Stimulated activated naive B cell treated with anti-CD40 and anti-IgM and Interleukin-4, amounts not matched to agents 10 μg/mL and 1 μg/mL and 100 μg/mL, for 72 hours (primary cell): ENCODE measurements at places on chromosomes 3 and 15.

DNA sequence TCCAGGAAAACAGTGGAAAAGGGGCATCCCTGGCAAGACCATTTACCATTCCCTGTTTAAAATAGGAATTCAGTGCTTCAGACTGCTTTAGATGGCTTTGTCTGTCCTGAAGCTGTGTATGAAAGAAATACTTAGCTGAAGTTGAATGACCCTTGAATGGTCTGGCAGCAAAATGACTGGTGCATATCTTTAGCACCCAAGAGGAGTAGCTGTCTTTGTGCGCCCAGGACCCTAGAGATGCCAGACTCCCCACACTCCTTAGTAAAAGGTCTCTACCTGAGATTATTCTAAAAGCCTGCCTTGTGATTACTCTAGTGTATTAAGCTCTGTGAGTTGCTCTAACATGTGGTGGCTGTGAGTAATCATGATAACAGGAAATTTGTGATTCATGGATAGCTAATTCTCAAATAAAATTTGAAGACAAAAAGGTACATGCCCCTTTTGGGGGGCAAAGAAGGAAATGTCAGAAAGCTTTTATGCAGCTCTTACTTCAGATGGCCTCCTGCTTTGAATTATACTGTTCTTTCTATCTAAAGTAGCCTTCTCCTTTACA lies 3.2 kb downstream of the MAPKBP1 start:
- no peak overlapping the region for H3K4me3 ChIP-seq
- no peaks in the 10 kb centered on the region for H3K27me3 ChIP-seq
- no peak overlapping the region for H3K27ac ChIP-seq
- H3K36me3 ChIP-seq, result peaks cover 8% of the 10 kb centered on the region
- no peak for DNase-seq

DNA sequence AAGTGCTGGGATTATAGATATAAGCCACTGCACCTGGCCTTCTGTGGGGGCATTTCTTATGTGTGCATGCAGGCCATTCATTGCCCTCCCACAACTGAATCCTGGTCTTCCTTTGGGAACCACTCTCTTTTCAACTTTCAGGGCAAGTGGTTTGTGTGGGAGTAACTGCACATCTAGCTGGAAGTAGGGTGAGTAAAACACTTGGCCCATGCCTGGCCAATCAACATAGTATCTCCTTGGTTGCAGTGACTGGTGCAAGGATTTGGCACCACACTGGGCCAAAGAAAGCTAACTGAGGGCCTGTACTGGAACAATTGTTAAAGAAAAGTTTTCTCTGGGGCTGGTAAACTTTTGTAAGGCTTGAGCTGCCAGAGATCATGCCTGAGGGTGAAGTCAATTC lies 189.2 kb upstream of the FEZF2 start:
- H3K4me3 ChIP-seq, result no peak overlapping the region
- no peaks in the 10 kb centered on the region for H3K27me3 ChIP-seq
- DNase-seq, result no peak
- no peak overlapping the region for H3K27ac ChIP-seq
- H3K36me3 ChIP-seq, result no peaks in the 10 kb centered on the region
- H3K4me1 ChIP-seq, result no peaks in the 10 kb centered on the region

DNA sequence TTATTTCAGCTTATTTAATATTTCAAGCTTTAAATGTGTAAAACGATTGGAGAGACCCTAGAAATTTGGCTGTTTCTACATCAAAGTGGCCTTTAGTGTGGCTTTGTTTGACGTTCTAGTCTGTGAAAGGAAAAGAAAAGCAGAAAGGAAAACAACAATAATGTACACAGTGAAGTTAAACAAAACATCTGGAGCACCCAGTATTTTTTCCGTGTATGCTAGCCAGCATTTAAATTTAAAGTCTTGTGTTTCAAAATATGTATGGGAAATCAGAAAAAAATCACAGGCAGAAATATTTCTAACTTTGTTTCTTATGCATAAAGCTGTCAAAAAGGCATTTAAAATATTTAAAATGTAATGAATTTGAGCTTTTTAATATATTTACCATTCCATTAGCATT lies 218.1 kb downstream of the NAALADL2 start:
- no peaks in the 10 kb centered on the region for H3K27me3 ChIP-seq
- no peak overlapping the region for H3K4me3 ChIP-seq
- DNase-seq, result no peak
- no peak overlapping the region for H3K27ac ChIP-seq
- no peaks in the 10 kb centered on the region for H3K4me1 ChIP-seq

DNA sequence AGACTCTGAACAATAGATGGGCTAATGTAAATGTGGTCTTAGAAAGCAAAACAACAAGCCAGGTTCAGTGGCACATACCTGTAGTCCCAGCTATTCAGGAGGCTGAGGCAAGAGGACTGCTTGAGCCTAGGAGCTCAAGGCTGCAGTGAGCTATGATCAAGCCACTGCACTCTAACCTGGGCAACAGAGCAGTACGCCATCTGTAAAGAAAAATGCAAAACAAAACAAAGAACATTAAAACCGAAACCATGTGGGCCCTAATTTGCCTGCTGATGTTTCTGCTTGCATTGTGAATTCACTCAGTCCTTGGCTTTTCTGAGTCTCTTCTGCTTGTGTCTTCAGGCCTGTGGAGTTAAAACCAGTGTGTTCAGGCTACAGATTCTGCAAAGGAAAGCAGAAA lies 56.7 kb downstream of the CCNL1 start:
- DNase-seq, result no peak
- H3K27ac ChIP-seq, result peak overlapping the region; percentile 59
- H3K36me3 ChIP-seq, result no peaks in the 10 kb centered on the region
- H3K4me3 ChIP-seq, result no peak overlapping the region

GRCh38 chr3:191300422-191300821 lies 28.8 kb upstream of the CCDC50 start:
- DNase-seq, result peak; percentile 61
- no peaks in the 10 kb centered on the region for H3K27me3 ChIP-seq
- H3K27ac ChIP-seq, result peak overlapping the region; percentile 94
- H3K4me1 ChIP-seq, result peaks cover 66% of the 10 kb centered on the region

DNA sequence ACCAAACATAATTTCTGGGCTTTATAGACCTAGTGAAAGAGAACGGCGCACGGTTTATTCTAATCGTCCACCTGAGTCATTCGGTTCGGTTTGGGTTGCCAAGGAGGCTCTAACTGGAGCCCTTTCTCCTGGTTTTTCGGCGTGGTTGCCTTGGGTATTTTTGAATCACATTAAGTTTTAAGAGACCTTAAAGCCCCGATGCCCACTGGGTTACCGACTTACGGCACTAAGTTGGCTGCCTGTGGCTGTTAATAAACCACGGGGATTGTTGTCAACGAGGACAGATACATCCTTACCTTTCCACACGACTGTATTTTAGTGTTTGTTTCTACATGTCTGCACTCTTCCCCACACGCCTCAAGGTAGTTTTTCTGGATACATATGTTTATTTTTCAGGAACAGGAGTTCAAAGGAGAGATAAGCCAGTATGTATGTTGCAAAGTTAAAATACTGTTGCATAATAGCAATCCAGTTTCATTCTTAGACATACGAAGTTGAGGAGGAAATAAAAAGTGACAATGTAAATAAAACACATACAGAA lies 1.2 kb upstream of the ANP32A start:
- peaks cover 16% of the 10 kb centered on the region for H3K4me1 ChIP-seq
- no peaks in the 10 kb centered on the region for H3K27me3 ChIP-seq
- peak overlapping the region; percentile 89 for H3K4me3 ChIP-seq

GRCh38 chr15:83973816-83974215 lies 261.8 kb upstream of the GOLGA6L4 start:
- H3K27me3 ChIP-seq, result no peaks in the 10 kb centered on the region
- no peak overlapping the region for H3K27ac ChIP-seq
- H3K36me3 ChIP-seq, result no peaks in the 10 kb centered on the region
- no peaks in the 10 kb centered on the region for H3K4me1 ChIP-seq
- no peak overlapping the region for H3K4me3 ChIP-seq

DNA sequence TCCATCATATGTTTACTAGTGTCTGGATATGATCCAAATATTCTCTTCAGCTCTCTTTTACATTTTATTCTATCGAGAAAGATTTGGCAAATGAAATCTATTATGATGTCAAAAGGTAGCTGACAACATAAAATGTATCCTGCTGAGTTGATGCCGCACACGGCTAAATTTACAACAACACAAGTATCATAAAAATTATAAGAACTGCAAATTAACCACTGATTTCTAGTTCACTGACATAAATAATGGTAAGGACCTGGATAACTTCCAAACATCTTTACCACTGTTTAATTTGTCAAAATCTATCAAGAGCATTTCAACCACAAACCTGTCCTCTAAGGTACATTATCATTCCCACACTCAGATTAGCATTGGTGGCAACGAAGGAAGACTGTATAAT lies 244.5 kb downstream of the FOXP1 start:
- no peak overlapping the region for H3K4me3 ChIP-seq
- H3K4me1 ChIP-seq, result peaks cover 34% of the 10 kb centered on the region
- peak overlapping the region; percentile 9 for H3K27ac ChIP-seq
- no peaks in the 10 kb centered on the region for H3K27me3 ChIP-seq
